ENCODE measurements at places on chromosomes 5 and 9.

DNA sequence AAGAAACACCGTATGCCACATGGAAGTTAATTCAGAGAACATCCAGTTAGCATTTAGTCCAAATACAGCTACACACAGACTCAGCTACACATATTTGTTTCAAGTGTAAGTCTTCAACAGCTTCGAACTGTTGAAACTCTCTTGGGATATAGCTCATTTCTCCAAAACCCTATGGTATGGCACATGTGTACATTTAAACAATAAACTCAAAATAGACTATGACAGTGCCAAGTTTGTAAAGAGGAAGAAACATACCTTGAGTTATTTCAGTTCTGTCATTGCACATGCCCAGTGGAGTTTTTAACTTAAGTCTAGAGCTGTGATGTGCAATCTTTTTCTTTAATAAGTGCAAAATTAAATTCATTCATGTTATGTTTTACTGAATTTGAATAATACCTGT lies 155.1 kb upstream of the RAI14 start:
- no peak for DNase-seq

DNA sequence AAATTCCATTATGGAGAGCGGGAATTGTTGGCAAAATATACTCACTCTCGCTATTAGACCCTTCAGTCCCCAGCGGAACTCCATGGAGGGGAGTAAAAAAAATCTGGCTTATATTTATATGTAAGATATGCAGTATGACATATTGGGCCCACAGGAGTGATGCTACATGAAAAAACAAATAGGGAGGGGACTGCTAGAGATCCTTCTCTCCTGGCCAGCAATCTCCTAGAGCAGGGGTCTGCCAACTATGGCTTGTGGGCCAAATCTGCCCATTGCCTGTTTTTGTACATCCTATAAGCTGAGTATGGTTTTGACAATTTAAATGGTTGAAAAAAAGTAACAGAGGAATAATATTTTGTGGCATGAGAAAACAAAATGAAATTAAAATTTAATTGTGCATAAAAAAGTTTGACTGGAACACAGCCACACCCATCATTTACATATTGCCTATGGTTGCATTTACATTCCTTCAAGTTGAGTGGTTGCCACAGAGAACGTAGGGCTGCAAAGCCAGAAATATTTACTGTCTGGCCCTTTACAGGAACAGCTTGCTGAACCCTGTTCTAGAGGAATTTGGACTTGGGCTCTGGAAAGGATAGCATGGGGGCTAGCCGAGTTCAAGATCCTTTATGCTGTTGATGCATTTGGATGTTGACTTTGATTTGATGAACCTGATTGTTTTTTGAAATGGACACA lies 197.3 kb upstream of the CLINT1 start:
- DNase-seq: no peak

GRCh38 chr9:126695186-126695585 lies 81.5 kb downstream of the LMX1B start:
- no peak for DNase-seq

- no peak for DNase-seq
These were observed 300.8 kb downstream of the SEMA5A start for GRCh38 chr5:9245071-9245470.

GRCh38 chr5:132821791-132822190 lies 8.7 kb downstream of the SHROOM1 start:
- DNase-seq: no peak

DNA sequence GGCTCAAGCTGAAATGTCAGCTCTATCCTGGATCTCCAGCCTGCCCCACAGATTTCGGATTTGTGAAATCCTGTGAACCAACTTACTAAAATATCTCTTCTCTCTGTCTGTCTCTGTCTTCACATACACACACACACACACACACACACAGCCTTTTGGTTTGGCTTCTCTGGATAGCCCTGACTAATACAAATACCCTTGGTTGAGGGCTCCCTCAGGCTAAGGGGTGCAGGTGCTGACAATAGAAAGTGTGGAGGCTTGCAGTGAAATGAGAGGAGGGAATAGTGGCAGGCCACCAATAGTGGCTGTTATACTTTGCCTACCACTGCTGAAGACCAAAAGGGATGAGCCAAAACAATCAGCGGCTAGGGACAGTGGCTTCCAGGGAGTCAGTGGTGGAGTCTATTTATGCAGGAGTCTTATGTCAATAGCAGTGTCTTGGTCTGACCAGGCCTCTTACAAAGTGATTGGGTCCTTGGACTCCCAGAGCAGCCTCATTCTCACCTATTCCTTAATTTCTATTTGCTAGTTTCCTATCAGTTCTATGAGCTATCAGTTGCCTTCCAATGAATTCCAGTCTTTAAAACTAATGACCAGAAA lies 93.2 kb upstream of the GAS1 start:
- DNase-seq: peak; percentile 16

DNA sequence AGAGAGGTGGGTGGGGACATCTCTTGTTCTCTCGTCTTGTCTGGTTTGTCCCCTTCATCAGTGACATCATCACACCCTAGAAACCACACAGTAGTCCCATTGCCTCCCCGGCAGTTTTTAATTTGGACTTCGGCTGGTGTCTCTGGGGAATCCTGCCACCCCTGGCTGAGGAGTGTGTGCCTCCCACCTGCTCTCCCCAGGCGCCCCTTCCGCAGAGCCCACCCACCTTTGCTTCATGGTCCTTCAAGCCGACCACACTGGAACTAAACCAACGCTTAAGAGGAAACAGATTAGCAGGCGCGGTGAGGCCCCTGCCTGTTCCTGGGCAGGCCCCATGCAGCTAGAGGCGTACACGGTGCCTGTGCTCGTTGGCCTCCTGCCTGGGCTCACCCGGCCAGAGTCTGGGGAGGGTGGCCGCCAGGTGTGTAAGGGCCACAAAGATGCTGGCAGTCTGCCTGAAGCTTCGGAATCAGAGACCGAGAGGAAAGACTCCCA lies 107.6 kb upstream of the SPRY4 start:
- DNase-seq: no peak

GRCh38 chr9:87770616-87771315 lies 44.8 kb downstream of the CTSL start:
- no peak for DNase-seq

- DNase-seq: no peak
These were observed 124.7 kb upstream of the SEMA6A start for GRCh38 chr5:116699332-116699731.

- DNase-seq: no peak
These were observed 798 bp downstream of the PITX1 start for GRCh38 chr5:135032999-135033861.

GRCh38 chr5:1779021-1779680 lies 20.5 kb downstream of the MRPL36 start:
- no peak for DNase-seq

DNA sequence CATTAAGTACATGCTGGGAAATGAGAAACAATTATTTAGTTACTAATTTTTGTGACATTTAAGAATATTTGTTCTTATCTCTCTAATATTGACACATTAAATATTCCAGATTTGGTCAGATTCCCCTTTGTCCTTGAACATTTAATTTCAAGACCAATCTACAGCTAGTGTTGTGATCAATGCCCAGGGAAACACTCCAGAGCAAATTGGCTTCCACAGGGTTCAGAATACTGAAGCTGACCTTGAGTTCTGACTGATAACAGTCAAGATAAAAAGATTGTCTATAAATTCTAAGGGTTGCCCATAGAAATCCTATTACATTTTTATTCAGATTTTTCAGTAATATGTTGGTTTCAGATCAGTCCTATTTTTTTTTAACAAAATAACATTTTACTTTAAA lies 31.3 kb downstream of the ZFYVE16 start:
- no peak for DNase-seq

DNA sequence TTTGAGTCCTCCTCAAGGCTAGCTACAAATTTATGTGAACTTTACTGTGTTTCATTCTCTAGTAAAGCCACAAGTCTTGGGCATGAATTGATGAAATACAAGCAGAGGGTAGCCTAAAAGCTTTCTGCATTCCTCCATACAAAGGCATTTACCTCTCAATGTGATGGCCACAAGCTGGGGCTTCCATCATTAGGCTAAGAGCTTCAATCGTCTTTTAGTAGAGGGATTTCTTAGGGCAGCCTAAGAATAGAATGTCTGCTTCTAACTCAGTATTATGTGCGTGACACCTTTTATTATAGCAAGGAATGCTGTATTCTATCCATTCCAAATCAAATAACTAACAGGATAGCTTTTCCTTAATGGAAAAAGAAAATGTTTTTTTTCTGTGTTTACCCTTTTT lies 3.7 kb downstream of the PLAC8L1 start:
- DNase-seq: no peak

- no peak for DNase-seq
These were observed 54.0 kb upstream of the SLIT3 start for GRCh38 chr5:169354921-169355320.

DNA sequence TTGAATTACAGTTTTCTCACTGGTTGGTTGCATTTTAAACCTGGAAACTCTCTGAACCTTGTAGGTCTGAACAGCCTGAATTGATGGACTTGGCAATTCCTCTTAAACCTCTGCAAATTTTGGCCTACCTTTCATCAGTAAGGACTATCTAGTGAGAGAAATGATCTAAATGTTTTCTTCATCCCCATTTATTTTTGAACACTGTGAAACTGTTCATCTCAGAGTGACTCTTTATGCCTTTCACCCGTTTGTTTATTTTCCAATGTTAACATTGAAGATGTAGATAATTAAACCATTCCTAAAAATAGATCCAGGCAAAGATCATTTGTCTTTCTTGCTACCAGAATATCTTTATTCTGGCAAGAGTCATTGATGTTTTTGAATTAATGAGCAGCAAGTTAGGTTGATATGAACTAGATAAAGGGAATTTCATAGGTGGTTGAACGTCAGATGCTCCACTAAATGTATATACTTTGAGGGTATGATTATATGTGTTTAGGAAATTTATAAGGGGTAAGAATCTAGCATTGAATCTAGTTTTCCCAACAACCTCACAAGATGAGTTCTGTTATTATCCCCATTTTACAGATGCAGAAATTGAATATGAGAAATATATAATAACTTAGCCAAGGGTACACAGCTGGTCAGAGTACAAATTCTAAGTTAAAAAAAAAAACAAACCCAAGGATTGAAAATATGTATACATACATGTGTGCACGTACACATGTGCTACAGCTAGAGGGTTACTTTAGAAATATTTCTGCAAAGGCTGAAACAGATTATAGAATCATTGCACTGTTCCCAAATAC lies 3.4 kb downstream of the CPEB4 start:
- no peak for DNase-seq

- no peak for DNase-seq
These were observed 45.6 kb downstream of the FOXI1 start for GRCh38 chr5:170151097-170151831.

DNA sequence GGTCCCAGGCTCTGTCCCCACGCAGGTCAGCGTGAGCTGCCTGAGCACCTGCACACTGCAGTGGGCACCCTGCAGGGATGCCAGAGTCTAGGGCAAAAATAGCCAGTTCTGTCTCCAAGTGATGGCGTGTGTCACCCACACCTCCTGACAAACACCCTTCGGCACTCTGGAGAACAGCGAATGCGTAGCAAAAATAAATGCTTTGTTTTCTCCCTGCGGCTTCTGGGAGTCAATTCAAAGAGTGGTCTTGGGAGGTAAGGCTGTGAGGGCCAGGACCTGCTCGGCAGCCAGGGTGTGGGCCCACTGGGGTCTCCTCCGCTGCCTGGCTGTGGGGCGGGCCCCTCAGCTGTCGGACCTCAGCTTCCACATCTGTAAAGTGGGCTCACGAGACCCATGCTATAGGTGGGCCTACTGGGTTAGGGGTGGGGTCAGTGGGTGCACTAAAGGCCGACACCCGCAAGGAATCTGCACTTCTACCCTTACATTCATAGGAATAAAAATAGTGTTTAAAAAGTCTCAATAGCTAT lies 37.4 kb downstream of the RASGEF1C start:
- no peak for DNase-seq

- no peak for DNase-seq
These were observed 64.5 kb upstream of the ERBIN start for GRCh38 chr5:65861830-65862241.

DNA sequence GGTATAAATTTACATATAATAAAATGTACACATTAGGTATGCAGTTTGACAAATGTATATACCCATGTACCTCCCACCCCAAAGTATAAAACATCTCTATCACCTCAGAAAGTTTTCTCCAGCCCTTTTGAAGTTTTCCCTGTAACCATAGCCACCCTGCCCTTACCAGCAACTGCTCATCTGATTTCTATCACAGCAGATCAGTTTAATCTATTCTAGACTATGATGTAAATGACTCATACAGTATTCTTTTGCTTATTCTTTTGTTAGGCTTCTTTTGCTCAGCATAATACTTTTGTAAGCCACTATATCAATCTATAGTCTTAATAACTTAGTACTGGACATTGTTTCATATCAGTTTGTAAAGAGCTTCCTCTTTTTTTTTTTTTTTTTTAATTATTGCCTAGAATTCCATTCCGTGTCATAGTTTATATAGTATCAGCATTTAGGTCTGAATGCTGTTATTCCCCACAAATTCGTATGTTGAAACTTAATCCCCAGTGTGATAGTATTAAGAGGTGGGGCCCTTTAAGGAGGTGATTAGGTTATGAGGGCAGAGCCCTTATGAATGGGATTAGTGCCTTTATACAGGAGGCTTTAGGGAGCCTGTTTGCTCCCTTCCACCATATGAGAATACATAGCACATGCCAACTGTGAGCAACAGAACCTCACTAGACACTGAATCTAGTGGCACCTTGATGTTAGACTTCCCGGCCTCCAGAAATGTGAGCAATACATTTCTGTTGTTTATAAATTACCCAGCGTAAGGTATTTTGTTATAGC lies 20.3 kb downstream of the MELK start:
- DNase-seq: no peak

DNA sequence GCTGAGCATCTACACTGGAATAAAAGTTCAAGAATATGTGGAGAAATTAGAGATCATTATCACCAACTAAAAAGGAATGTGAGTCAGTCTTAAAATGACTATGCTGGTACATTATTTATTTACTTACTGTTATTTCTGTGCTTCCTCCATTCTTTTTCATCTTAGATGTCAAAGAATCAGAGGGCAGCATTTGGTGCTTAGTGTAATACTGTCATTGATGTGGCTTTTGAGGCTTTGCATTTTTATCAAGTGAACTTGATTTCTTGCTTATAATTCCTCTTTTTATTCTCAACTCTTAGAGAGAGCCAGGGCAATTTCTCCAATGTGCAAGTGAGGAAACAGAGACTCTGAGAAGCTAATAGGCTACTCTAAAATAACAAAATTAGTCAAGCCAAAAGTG lies 163.7 kb upstream of the TRPC7 start:
- no peak for DNase-seq

Data from NCI-H748 treated with DMSO at 0.1 percent for 48 hours (cell line).